ENCODE measurements at places on chromosomes 7 and 10. TPM values are rescaled to one million over a fixed set of nuclear protein-coding genes. Genes with fewer than 3 reads are reported as not detected.

- peak; percentile 11 for DNase-seq
These were observed 128.3 kb upstream of the POT1 start for GRCh38 chr7:125057963-125058362.

GRCh38 chr7:120857588-120858573 lies at the start of gene TSPAN12:
Gene TSPAN12, minus strand, starts transcription at chr7:120858144. Its CDS starts 1,381 bp downstream, at chr7:120856763.
- DNase-seq, result peak; percentile 91

- peak; percentile 37 for DNase-seq
These were observed 23.0 kb downstream of the ASB15 start for GRCh38 chr7:123624527-123625183.

- DNase-seq, result no peak
These were observed 201.1 kb downstream of the LRRN3 start for GRCh38 chr7:111292026-111292470.

- no peak for DNase-seq
These were observed 2.3 kb downstream of the DDIT4 start for GRCh38 chr10:72276013-72276387.

GRCh38 chr7:128006550-128007302 lies 24.5 kb downstream of the LRRC4 start:
- no peak for DNase-seq

DNA sequence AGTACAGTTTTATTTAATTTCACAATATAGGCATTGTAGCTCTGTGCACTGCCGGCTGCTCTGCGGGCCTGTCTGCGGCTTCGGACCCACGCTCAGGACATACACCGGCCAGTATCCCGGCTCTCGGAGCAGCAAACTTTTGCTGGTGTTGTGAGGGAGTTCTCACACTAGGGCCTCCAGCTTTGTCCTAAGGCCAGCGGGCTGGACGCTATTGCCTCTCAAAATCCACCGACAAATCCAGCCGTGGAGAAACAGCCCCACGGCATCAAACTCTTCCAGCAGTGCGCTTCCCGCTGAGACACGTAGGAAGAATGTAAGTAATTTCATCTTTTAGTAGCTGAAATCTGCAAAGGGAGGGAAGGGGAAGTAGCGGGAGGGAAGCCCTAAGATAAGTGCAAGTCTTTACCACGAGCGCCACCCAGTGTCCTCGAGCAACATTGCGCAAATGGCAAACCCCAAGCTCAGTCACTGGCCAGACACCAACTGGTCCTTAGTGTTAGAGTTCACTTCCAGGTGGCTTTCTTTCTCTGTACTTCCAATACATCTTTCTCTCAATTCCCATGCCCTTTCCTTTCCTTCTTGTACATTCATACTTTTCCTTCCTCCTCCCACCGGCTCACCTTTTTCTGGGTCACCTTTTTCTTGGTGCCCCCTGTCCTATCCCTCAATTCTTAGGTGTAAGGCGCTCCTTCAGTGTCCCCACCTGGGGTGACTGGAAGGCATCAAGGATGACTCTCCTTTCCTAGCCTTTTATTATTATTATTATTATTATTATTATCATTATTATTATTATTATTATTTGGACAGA lies 3.0 kb upstream of the DLX5 start:
- DNase-seq, result peak; percentile 90

GRCh38 chr7:131829947-131830558 lies 273.6 kb upstream of the PODXL start:
- DNase-seq, result peak; percentile 74

DNA sequence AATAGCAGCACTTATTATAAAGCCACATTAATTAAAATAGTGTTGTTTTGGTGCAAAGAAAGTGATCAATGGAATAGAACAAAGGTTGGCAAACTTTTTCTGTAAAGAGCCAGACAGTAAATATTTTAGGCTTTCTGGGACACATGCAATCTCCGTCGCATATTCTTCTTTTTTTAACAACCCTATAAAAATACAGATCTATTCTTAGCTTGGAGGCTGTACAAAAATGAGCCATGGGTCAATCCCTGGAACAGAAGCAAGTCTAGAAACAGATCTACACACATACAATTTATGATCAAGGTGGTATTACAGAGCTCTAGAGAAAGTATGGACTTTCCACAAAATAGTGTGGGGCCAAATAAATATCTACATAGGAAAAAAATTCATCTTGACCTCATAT lies 71.8 kb downstream of the ARHGAP21 start:
- DNase-seq, result no peak

DNA sequence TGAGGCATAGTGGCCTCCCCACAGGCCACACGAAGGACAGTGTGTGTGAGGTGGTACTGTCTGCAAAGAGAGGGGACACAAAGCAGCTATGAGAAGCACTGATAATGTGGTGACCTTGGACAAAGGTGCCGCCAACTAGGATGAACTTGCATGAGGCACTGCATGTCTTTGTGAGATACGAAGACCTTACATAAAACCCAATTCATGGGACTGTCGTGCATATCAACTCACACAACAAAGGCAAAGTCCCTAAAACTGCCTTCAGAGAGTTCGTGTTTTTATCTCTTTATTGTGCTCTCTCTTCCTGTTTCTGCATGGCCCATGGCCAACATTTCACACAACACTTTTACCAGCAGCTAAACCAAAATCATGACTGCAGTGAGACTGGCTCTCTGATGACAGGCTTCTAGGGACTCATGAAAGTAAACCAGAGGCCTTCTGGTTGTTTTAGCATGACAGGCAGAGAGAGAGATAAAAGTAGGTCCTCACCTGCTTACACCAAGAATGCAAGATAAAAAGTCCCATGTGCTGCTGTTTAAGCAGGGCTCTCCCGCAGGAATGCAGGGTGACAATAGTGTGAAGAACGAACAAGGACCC lies 347.8 kb downstream of the ELMO1 start:
- no peak for DNase-seq

DNA sequence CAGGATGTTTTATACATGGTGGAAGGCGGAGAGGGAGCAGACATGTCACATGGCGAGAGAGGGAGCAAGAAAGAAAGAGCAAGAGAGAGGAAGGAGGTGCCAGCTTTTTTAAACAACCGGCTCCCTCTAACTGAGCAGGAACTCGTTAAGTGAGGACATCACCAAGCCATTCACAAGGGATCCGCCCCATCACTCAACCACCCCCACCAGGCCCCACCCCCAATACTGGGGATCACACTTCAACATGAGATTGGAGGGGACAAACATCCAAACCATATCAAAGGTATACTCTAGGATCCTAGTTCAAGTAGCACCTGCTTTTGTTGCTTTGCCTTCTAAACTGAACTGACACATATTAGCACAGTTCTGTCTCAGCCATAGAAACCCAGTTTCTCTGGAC lies 141.9 kb upstream of the KLF14 start:
- no peak for DNase-seq

- peak; percentile 32 for DNase-seq
These were observed 980 bp downstream of the FHIP2A start for GRCh38 chr10:114822444-114823076.

DNA sequence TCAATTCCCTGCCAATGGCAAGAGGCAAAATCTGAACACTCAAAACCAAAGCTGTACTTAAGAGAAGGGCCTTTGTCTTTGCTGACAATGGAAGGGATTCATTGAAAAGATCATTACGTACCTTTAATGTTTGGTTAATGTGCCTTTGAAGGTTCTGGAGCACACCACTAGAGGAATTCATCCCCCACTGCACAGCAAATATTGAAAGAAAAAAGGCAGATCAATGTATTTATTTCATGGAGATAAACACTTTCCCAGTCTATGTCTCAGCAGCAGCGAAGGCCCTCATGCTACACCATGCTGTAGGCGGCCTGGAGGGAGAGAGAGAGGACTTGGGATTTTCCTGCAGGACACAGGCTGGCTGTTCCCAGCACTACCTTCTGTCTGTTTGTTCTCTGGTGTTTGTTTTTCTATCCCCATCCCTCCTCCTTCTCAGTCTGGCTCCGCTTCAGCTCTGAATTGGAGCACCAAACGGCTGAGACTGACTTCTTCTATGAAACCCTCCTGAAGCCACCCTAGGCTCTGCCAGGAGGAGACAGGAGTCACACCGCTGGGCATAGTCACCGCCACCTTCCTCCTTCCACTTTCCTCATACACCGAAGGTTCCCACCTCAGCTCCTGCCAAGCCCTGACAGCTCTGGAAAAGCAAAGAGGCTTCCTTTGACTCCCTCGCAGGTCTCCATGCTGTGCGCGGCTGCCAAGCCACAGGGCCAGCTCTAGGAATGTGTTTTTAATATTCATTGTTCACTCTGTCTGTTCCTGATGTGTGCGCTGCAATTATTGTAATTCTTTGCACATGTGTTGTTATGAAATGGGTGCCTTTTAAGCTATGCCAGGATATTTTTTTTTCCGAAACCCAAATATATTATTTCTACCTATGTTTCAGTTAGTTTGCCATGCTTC lies 301.5 kb downstream of the FZD1 start:
- peak; percentile 17 for DNase-seq

DNA sequence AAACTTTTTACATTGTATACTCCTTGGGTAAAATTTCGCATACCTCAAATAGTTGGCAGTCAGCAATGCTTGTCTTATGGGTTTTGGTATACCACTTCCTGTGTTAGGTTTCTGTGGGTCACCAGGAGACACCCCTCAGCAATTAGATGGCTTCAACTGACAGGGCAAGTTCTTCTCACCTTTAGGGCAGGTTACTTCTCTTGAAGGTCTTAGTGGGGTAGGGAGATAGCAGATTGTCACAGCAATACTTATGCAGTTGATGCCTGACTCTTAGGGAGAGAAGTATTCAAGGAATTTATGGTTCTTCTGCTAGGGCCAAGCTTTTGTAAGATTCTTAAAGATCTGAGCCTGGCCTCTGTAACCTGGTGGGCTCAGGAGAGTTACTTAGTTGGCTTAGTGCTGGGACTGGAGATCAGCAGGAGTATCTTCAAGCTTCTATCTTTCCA lies 42.9 kb downstream of the MKLN1 start:
- DNase-seq, result peak; percentile 4

DNA sequence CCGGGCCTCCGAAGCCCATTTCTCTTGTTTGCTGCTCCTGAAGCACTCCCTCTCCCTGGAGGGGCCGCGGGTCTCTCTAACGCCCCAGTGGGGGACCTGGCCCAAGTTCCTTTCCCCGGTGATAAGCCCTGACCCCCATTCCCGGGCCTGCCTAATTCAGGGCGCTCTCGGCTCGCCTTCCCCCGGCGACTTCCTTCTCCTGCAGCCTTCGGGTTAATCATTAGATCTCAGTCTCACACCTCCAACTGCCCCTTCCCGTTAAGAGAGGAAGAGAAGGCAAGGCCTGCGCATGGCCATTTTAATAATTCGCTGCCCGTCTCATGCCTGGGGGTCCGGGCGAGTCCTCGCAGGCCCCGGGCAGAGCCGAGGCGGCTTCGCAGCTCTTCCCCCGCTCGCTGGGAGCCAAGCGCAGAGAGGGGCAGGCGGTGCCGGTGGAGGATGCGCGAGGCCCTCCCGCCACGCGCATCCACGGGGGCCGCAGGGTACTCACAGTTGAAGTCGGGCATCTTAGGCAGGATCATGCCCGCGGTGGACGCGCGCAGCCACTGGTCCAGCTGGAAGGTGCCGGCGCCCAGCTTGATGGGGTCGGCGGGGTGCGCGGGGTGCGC lies 1.2 kb downstream of the MNX1 start:
- no peak for DNase-seq

GRCh38 chr10:75602341-75602740 lies 170.9 kb downstream of the LRMDA start:
- DNase-seq, result no peak

GRCh38 chr10:93871671-93872204 lies 22.0 kb upstream of the SLC35G1 start:
- peak; percentile 50 for DNase-seq

- DNase-seq, result no peak
These were observed 43.1 kb upstream of the CHCHD3 start for GRCh38 chr7:133124974-133125373.

DNA sequence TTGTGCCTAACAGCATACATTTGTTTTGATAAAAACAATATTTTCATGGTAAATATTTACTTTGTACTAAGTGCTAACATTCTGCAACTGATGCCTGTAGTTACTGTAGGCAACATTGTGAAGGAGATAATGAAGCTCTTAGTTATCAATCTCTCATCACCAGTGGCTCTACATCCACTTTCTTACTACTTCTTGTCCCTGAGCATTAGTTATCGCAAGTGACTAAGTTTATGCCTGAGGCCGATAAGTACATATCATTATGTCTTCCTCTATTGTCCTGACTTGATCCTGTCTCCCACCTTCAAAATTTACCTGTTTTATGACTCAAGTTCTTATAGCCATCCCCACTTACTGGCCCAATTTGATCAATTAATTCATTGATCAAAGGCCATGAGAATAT lies 63.6 kb downstream of the MACC1 start:
- no peak for DNase-seq

DNA sequence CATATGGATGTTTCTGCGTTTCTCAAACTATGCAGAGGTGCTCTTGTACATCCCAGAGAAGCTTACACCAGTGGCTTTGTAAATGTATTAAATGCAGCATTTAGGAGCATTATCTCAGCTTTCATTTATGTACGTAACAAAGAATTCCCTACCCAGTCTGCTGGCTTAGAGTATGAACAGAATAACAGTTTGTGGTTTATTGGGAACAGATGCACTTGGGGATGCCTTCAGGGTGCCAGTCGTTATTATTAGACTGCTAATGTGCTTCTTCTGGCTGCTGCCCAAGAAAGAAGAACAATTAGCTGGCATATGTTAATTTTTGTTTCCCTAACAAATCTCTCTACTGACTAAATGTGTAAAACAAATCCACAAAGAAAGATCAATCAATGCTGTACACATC lies 241.9 kb downstream of the FOXP2 start:
- no peak for DNase-seq

The CPXM2 gene
- total RNA-seq, result 4.9 TPM

The DYDC2 gene
- 0.56 TPM for total RNA-seq

The ARMH3 gene
- 10.6 TPM for total RNA-seq

The PPP1R9A gene
- total RNA-seq, result 25.7 TPM

The CPA2 gene
- 298 TPM for total RNA-seq

The FLNC gene
- 60.7 TPM for total RNA-seq

The PTPRN2 gene
- total RNA-seq, result 1.8 TPM

The AEBP1 gene
- 26.7 TPM for total RNA-seq

The LBX1 gene
- total RNA-seq, result not detected

The ZYX gene
- total RNA-seq, result 31.8 TPM

The SPDYE16 gene
- 0.03 TPM for total RNA-seq

The AHR gene
- 69.8 TPM for total RNA-seq

Measured in hepatocyte (in vitro differentiated cells).